NCI-H1105 (cell line): ENCODE measurements at places on chromosomes 5 and 9.

DNA sequence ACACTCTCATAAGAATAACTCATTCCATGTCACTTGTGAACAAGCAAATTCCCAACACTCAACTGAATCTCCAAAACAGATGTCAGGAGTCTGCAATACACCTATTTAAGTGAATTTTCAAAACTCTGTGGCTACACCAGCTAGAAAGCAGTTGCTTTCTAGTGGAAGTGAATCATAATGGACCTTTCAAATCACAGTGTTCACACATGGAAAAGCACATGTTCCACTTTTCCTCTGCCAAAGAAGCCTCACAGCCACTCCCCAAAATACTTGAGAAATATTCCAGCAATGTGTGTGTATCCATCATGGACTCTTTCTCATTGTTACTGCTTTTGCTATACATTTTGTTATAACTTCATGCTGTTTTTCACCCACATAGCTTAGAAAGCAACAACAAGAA is 17.4 kb downstream of the MARCHF3 start:
- no peak for DNase-seq

DNA sequence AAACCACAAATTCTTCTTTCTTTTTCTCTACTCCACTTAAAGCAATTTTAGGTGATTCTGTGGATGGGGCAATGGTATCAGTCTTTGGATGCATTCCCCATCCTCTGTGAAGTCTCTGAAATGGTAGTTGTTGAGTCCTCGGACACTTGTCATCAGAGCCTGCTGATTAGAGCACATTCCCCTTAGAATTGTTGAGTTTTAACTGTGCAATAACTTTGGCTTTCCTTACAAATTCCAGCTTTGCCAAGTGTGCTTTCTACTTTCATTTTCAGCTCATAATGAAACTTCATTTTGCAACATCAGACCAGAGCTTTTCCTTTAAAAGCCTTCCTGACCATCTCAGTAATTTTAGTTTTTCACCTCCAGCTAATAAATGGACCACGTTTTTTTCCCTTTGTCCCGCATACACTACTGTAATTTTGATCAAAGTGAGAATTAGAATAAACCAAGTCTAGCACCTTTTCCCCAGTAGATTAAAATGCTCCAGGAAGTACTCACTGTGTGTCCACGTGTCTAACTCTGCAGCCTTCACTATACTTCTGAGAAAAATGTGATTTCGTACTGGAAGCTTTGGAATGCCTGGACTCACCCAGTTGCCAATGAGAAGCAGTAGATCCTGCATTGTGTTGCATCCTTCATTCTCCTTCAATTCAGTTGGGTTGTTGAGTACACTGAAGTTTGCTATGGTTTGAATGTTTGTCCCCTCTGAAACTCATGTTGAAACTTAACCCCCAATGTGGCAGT is 135.6 kb downstream of the NTRK2 start:
- DNase-seq: no peak

DNA sequence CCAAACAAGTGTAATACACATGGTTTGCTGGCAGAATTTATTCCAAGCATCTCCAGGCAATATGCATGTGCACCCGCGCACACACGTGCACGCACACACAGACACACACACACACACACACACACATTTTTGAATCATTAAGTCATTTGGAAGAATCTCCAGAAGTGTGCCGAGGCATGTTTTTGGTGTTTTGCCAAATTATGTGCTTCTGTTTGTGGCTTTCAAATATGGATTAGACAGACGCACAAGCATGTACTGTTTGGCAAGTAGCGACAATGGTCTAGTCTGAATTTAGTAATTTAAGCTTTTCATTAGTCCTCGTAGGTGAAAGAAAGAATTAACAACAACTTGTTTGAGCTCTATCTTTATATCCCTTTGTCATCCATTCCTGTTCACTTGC is 36.7 kb downstream of the NFIB start:
- peak; percentile 9 for DNase-seq

DNA sequence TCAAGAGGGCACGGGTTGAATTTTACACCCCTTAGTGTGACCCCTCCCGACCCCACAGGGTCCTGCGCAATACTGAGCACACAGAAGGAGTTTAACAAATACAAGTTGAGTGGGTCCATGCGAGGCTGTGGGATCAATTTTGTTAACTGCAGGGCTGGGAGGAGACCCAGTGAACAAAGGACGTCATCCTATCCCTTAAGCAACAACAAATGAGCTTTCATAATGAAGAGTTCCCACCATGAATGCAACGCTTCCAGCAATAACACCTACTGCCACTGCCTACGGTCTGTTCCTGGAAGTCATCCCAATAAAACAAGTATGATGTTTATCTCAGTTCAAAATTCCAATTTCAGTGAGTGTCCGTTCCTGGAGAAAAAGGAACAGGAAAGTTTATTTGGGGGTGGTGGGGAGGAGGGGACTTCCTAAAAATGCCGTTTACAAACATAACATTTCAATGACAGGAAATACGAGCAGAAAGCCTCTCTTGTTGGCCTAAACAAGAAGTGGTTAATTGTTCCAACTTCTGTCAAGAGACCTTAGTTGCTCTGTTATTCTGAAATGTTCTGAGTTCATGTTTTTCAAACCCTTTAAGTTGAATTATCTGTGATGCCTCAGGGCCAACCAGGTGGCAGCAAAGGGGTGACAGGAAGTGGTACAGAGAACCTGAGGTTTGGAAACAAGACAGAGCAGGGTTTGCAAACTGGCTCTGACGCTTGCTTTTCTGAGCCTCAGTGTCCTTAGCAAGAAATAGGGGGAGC is 65.8 kb upstream of the PLPP6 start:
- no peak for DNase-seq

GRCh38 chr5:111221139-111221538 is 3.0 kb upstream of the CAMK4 start:
- no peak for DNase-seq

DNA sequence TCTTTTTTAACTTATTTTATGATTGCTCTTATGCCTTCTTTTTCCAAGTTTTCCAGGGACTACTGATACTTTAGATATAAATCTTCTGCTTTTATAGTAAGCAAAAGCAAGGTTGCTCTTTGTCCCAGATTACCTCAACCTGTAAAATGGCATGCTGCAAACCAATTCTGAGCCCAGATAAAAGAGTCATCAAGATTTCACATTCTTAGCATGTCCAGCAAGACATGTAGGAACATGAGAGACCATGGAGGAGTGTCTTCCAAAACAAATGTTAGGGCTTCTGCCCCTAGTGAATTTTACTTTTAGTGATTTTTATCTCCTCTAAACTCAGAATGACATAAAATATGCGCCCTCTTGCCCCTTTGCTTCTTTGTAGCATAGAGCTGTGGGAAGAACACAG is 7.0 kb upstream of the CDC20B start:
- no peak for DNase-seq

DNA sequence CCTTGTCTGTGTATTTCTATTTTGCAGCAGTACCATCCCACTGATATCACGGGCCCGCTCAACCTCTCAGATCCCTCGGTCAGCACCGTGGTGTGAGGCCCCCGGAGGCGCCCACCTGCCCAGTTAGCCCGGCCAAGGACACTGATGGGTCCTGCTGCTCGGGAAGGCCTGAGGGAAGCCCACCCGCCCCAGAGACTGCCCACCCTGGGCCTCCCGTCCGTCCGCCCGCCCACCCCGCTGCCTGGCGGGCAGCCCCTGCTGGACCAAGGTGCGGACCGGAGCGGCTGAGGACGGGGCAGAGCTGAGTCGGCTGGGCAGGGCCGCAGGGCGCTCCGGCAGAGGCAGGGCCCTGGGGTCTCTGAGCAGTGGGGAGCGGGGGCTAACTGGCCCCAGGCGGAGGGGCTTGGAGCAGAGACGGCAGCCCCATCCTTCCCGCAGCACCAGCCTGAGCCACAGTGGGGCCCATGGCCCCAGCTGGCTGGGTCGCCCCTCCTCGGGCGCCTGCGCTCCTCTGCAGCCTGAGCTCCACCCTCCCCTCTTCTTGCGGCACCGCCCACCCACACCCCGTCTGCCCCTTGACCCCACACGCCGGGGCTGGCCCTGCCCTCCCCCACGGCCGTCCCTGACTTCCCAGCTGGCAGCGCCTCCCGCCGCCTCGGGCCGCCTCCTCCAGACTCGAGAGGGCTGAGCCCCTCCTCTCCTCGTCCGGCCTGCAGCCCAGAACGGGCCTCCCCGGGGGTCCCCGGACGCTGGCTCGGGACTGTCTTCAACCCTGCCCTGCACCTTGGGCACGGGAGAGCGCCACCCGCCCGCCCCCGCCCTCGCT is 1.9 kb downstream of the LRRC26 start:
- peak; percentile 36 for DNase-seq

GRCh38 chr9:35116898-35117551 is 1.4 kb upstream of the ATOSB start:
- peak; percentile 74 for DNase-seq

DNA sequence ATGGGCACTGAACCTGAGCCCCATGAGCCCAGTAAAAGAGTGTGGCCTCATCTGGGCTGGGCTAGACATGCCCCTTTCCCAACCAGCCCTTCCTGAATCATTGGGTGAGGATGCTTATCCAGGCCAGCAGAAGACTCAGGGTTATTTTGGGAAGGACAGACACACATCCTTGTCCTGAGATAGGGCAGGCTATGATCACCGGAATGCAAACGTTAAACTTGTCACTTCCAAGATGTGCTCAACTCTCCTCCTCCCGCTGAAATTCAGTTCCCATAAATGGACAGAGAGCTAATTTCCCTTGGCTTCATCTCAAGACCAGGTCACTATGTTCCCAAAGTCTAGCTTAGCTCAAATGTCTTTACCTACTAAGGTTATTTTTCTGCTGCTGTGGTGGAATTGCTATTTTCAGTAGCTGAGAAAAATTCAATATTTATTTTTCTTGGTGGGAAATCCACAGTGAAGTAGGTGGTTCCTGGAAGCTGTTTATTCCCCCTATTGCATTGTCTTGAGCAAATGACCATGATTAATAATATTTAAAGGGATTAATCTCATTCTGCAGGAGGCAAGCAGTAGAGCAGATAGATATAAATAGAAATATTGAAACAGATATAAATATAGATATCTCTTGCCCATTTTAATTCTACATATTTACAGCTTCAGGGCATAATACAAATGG is 70.0 kb downstream of the NXNL2 start:
- DNase-seq: no peak

DNA sequence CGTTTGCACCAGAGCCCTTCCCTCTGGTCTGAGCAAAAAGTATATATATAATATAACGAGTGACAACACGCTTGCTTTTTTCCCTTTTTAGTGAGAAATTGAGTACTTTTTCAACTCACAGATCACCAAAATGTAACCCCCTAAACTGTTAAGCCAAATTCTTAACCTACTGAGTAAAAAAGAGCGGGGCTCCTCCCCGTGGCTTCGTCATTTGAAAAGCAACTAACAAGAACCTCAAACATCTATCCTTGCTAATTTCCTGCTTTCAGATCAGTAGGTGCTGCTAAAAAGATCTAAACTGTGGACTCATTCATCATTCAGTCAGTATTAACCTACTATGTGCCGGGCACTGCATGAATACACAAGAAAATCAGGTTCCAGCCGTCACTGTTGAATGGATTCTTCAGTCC is 1.0 kb upstream of the PTBP3 start:
- DNase-seq: no peak

GRCh38 chr9:89448381-89448780 is 49.5 kb downstream of the SEMA4D start:
- DNase-seq: no peak

- DNase-seq: no peak
Measured at GRCh38 chr5:169827769-169828168, 152.5 kb downstream of the INSYN2B start.

GRCh38 chr9:136156209-136157120 is 37.8 kb upstream of the TMEM250 start:
- no peak for DNase-seq

DNA sequence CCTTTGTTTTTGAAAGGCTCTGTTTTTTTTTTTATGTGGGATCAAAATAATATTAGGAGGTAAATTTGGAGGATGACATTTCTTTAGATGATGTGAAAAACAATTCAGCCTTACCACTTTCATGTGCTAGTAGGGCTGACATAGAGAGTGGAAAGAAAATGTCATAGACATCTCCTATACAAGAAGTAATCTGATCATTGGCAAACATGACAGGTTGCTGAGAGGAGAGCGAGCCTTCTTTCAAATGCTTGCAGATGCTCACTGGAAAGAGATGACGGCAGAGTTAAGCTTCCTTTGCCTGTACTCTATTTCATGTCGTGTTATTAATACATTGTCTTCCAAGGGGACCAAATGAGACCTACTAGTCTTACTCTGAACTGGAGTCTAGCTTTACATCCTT is 160.1 kb upstream of the DAP start:
- DNase-seq: no peak
